ENCODE measurements at places on chromosomes 2 and 18. TPM values are rescaled to one million over a fixed set of nuclear protein-coding genes. Genes with fewer than 3 reads are reported as not detected.

DYSF gene
- not detected for total RNA-seq

DNA sequence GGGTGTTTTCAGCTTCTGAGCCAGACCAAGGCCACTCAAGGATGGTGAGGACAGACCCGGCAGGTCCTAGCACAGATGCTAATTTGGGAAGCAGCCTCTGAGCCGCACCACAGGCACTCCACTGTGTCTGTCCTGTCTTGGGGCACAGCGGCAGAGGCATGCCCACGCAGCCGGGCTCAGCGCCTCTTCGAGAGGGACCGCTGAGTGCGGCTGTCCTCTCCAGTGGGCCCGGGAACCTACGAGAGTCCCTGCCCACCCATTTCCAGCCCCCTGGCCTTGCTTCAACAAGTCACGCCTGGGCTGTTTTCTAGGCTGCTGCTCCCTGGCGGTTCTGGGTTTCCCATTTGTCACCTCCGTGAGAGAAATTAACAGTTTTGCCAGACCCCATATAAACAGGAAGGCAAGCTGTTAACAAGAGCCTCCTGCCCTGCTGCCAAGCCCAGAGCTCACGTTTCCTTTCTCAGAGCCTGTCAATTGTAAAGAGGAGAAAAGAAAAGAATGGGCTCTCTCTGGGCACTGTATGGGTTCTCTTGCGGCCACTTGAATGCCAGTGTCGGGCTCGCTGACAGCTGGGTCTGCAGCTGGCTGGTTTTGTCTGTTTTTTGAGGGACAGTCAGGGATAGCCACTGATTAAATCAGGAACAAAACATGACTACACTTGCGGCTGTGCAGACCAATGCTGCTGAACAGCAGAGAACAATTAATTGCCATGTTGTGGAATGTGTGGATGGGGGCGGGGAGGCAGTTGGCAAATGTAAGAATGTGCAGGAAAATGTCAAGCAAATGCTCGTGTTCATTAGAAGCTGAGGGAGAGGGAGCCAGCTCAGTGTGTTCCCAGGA, 30.6 kb downstream of the TMEM17 start:
- no peak overlapping the region for H3K27ac ChIP-seq
- DNase-seq = no peak
- no peaks in the 10 kb centered on the region for H3K27me3 ChIP-seq
- no peaks in the 10 kb centered on the region for H3K36me3 ChIP-seq
- no peak overlapping the region for H3K4me3 ChIP-seq
- H3K4me1 ChIP-seq = no peaks in the 10 kb centered on the region

VIL1 gene
- not detected for total RNA-seq

DNA sequence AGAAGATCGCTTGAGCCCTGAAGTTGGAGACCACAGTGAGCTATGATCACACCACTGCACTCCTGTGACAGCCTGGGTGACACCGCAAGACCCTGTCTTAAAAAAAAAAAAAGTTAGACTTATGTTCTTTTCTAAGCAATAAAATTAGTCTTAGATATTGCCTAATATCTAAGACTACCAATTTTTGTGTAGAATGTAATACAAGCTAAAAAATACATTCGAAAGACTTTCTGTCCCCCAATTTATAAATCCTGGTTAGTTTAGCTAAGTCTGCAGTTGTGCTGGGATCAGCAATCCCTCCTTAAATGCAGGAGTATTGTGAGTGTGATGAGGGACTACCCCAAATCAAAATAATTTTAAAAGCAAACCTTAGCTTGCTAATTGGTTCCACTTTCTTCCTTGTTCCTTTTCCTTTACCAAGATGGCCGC, 358 bp upstream of the STAMBP start:
- H3K27me3 ChIP-seq = no peaks in the 10 kb centered on the region
- H3K27ac ChIP-seq = peak overlapping the region; percentile 91
- no peaks in the 10 kb centered on the region for H3K4me1 ChIP-seq

NEU2 gene
- total RNA-seq = not detected

STEAP3 gene
- total RNA-seq = 13.7 TPM

PLB1 gene
- total RNA-seq = 1.8 TPM

- peak; percentile 93 for DNase-seq
- H3K36me3 ChIP-seq = peaks cover 4% of the 10 kb centered on the region
- peak overlapping the region; percentile 91 for H3K27ac ChIP-seq
Measured at GRCh38 chr2:66574701-66575624, 140.0 kb downstream of the MEIS1 start.

DNA sequence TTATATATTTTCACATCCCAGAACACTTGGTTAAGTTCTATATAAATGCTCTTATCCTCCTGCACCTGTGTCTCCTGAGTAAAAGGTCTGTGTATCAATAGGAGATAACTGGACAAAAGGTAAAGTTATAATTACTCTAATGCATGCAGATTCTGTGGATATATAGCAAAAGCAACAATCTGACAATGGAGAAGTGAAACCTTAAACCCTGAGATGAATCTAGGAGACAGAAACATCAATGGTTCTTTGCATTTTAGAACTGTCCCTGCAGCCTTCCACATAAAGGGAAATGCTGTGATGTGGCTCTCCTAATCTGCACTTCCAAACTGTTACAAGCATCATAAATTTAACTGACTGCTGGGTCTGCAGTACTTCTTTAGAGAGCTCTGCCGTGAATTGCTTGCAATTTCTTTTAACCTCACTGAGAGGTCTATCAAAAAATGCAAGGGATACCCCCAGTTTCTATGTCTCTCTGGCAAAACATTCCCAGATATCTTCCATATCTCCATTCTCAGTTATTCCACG, 42.8 kb upstream of the FSIP2 start:
- no peak overlapping the region for H3K27ac ChIP-seq
- DNase-seq = no peak
- H3K27me3 ChIP-seq = no peaks in the 10 kb centered on the region
- no peaks in the 10 kb centered on the region for H3K36me3 ChIP-seq
- H3K4me1 ChIP-seq = no peaks in the 10 kb centered on the region

- H3K36me3 ChIP-seq = no peaks in the 10 kb centered on the region
- H3K27ac ChIP-seq = no peak overlapping the region
- peaks cover 13% of the 10 kb centered on the region for H3K4me1 ChIP-seq
- H3K4me3 ChIP-seq = no peak overlapping the region
- H3K27me3 ChIP-seq = no peaks in the 10 kb centered on the region
Measured at GRCh38 chr2:223041527-223042109, 10.4 kb upstream of the KCNE4 start.

DNA sequence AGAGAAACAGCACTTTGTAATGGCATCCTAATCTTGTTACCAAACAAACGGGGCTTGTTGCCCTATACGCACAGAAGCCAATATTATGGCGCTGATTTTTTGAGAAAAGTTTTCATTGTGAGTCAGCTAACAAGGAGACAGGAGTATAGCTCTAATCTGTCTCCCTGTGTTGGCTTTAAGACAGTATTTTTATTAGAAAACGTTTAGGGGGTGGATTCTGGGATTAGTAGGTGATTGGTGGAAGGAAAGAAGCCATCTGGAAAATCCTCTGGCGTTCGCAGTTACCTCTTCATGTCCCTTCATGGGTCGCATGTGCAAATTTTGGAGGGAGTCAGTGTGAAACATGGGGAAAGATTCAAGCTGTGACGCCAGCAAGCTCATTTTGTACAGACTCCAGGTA, 698 bp upstream of the TMEM237 start:
- peak; percentile 32 for DNase-seq
- H3K4me3 ChIP-seq = peak overlapping the region; percentile 69
- H3K27me3 ChIP-seq = no peaks in the 10 kb centered on the region
- peaks cover 3% of the 10 kb centered on the region for H3K4me1 ChIP-seq

DNA sequence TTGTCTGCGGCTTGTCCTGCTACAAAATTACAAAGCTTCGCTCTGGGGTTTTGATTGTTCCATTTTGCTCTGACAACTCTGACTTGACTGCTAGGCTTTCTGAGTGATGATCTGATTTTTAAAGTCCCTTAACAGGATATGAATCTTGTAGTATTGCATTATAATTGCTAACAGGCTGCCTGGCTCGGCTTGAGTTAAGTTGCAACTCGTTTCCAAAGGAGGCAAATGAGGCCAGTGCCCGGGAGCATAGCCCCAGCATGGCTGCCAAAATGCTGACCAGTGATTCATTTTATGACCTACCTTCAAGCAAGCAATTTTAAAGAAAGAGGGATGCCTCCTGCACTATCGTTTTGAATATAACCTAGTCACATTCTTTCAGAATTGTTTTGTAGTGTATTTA, 135.4 kb downstream of the COL6A3 start:
- DNase-seq = peak; percentile 86
- peaks cover 28% of the 10 kb centered on the region for H3K4me1 ChIP-seq
- no peaks in the 10 kb centered on the region for H3K36me3 ChIP-seq

- peak; percentile 94 for DNase-seq
- H3K4me3 ChIP-seq = peak overlapping the region; percentile 19
- H3K27ac ChIP-seq = no peak overlapping the region
- no peaks in the 10 kb centered on the region for H3K36me3 ChIP-seq
- H3K4me1 ChIP-seq = peaks cover 6% of the 10 kb centered on the region
Measured at GRCh38 chr2:11863513-11864328, 117.3 kb downstream of the LPIN1 start.

DNA sequence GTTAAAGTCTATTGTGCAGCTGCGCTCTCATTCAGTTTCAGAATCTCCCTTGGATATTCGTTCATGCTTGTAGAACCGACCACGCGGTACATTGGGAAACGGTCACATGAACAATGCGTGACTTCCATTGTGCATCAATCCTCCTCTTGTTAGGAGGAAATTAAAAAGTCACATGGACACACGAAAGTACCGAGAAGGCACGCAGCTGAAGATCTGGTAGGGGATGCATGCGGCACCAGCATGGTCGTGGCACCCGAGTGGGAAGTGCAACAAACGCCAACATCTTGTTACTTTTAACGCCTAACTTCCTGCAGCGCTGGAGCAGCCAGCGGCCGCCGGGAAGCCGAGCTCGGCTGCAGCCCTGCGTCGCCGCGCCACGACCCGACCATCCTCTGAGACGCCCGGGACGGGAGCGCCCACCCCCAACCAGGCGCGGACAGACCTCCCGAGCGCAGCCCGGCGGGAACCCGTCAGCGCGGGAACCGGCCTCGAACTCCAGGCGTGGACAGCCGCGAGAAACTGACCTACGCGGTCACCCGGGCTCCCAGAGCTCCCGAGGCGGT, 412 bp downstream of the OSBPL1A start:
- peak; percentile 85 for DNase-seq
- peak overlapping the region; percentile 88 for H3K27ac ChIP-seq
- no peaks in the 10 kb centered on the region for H3K27me3 ChIP-seq
- peaks cover 3% of the 10 kb centered on the region for H3K4me1 ChIP-seq
- peak overlapping the region; percentile 90 for H3K4me3 ChIP-seq
- H3K36me3 ChIP-seq = no peaks in the 10 kb centered on the region

RPRM gene
- total RNA-seq = not detected

DNA sequence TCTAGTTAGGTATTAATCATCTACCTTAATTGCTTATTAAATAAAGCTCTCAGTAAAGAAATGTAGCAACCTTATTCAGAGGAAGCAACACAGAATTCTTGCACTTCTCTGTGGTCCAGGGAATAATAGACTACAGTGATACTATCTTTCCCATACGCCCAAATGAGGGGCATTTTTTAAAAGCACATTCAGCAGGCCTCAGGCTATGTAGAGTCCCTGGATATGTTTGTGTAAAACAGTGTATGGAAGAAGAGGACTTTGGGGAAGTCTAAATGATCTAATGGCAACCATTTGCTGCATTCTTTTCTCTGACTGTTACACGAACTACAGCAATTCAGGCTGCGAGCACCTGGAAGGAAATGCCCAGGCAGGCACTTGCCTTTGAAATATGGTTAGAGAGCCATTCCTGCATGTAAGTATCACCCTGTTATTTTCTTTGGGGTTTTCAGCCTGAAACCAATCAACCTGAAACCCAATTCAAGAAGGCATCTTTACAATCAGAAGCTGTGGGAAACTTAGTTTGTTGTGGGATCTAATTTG, 1814.7 kb upstream of the CELF4 start:
- no peaks in the 10 kb centered on the region for H3K4me1 ChIP-seq
- H3K4me3 ChIP-seq = no peak overlapping the region
- no peak overlapping the region for H3K27ac ChIP-seq
- H3K36me3 ChIP-seq = no peaks in the 10 kb centered on the region

DNA sequence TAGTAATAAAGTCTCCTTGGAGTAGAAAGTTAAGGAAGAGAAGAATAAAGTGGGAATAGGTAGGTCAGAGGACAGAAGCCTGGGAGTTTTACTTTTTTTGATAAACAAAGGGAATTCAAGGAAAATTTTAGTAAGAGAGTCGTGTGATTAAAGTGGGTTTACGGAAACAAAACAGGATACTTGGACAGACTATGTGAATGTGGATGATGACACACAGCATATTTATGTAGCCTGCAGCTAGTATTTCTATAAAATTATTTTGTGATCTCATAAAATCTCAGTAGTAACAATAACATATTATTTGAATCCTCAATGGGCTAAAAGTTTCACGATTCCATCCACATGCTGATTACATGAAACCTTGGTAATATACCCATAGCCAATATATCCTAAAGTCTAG, 450.7 kb upstream of the PIK3C3 start:
- no peaks in the 10 kb centered on the region for H3K4me1 ChIP-seq
- no peak overlapping the region for H3K27ac ChIP-seq
- H3K36me3 ChIP-seq = no peaks in the 10 kb centered on the region

CCDC74B gene
- 3.1 TPM for total RNA-seq

ITGA4 gene
- total RNA-seq = 57.5 TPM

- no peak for DNase-seq
- H3K27me3 ChIP-seq = peaks cover 14% of the 10 kb centered on the region
- no peak overlapping the region for H3K27ac ChIP-seq
- no peak overlapping the region for H3K4me3 ChIP-seq
- H3K4me1 ChIP-seq = peaks cover 6% of the 10 kb centered on the region
Measured at GRCh38 chr2:15734674-15735483, 143.2 kb downstream of the DDX1 start.

DNA sequence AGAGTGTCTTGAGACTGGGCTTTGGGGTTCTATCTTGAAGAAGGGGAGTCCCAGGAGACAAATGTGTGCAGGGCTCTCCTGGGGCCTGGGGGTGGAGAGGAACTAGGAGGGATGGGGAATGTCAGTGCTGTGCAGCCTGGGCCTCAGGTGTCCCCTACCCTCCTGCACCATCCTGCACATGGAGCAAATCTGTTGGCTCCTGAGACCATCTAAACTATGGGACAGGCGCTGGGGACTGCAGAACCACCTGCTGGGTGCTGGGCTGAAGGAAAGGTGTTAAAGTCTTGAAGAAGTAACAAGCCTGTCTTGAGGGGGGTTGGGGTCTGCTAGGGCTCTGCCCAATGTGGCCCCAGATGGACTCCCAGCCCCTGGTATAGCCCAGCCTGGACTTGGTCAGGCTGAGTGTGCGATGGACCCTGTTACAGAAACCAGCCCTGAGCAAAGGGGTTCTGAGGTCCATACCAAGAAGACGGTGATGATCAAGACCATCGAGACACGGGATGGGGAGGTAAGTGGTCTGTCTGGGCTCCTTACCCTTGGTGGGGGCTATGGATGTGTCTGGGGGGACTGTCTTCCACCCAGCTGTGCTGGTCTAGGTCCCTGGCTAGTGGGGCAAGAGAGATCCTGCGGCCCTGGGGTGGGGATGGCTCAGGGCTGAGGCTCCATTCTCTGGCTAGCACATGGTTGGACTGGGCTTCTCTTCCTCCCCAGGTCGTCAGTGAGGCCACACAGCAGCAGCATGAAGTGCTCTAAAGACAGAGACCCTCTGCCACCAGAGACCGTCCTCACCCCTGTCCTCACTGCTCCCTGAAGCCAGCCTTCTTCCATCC, 7.3 kb downstream of the DES start:
- H3K36me3 ChIP-seq = no peaks in the 10 kb centered on the region
- peaks cover under 1% of the 10 kb centered on the region for H3K27me3 ChIP-seq
- DNase-seq = no peak
- H3K27ac ChIP-seq = no peak overlapping the region

GRCh38 chr18:7557973-7558372, 9.1 kb upstream of the PTPRM start:
- H3K27me3 ChIP-seq = peaks cover 4% of the 10 kb centered on the region
- no peak overlapping the region for H3K27ac ChIP-seq
- no peak overlapping the region for H3K4me3 ChIP-seq
- no peak for DNase-seq

Data from fibroblast of lung (primary cell).